ENCODE measurements at places on chromosomes 4 and X. TPM values are rescaled to one million over a fixed set of nuclear protein-coding genes. Genes with fewer than 3 reads are reported as not detected.

Gene FAT4
- total RNA-seq = 3.8 TPM

DNA sequence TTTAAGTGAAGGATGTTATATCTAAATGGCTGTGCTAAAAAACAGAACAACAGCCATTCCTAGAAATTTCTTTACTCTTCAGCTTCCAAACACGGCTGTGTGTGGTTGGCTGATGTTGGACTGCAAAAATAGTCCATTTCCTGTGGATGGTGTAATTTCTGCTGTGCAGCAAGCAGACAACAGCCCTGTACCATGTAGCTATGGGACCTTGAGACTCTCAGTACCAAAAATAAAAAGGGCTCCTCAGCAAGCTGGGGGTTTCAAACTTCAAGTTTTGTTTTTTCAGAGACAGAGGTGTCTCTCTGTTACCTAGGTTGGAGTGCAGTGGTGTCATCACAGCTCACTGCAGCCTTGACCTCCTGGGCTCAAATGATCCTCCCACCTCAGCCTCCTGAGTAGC, 18.1 kb downstream of the CD40LG start:
- no peak overlapping the region for H3K27ac ChIP-seq
- H3K4me3 ChIP-seq = no peak overlapping the region
- no peaks in the 10 kb centered on the region for H3K27me3 ChIP-seq
- H3K4me1 ChIP-seq = no peaks in the 10 kb centered on the region

DNA sequence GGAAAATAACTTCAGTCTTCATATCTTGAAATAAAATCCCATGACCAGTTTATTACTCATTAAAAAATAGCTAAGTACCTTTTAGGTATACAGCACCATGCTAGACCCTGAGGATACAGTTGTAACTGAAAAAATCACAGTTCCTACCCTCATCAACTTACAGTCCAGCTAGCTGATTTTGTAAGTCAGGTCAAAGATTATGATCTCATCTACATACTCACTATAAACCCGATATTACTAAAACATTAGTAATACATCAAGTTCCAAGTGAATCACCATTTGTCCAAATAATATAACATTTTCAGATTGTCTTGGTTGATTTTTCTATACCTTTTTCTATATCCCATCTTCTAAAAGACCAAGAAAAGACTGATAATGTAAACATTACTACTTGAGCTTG, 333.9 kb downstream of the INPP4B start:
- H3K27me3 ChIP-seq = no peaks in the 10 kb centered on the region
- no peak overlapping the region for H3K27ac ChIP-seq
- no peak for DNase-seq
- no peaks in the 10 kb centered on the region for H3K36me3 ChIP-seq
- no peaks in the 10 kb centered on the region for H3K4me1 ChIP-seq

GRCh38 chrX:55758033-55758432, 40.5 kb downstream of the RRAGB start:
- DNase-seq = no peak
- H3K4me1 ChIP-seq = no peaks in the 10 kb centered on the region
- no peaks in the 10 kb centered on the region for H3K36me3 ChIP-seq

Gene ARHGEF38
- 0.29 TPM for total RNA-seq

DNA sequence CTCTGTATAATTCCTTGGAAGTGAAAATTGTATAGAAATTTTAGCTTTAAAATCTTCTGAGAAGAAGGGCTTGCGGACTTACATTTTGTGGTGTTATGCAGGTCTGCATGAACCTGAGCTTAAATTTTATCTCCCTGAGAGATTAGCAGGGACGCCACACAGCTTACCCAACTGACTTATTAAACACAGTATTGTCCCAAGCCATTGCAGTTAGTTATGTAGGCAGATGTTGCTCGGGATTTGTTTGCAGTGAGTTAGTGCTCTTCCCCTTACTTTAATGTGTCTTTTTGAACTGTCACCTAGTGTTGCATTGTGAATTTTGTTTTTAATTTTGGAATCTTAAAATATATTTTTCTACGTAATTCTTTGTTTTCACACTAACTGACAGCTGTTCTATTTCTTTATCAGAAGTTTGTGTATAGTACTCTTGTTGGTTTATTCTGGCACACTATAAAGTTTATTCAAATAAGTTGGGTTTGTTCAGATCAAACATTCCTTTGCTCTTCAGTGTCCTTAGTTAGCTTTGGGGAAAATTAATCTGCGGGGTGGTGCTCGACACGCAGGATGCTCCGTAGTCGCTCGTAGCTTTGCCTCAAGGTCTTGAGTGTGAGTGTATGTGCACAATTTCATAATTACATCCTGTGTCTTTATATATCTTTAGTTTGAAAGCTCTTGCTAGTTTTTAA, 145.4 kb downstream of the STIM2 start:
- peaks cover 16% of the 10 kb centered on the region for H3K4me1 ChIP-seq
- H3K4me3 ChIP-seq = no peak overlapping the region
- peak overlapping the region; percentile 23 for H3K27ac ChIP-seq
- no peak for DNase-seq
- peaks cover 6% of the 10 kb centered on the region for H3K36me3 ChIP-seq

Gene ADH7
- total RNA-seq = 330 TPM

GRCh38 chr4:121199742-121200561, 35.8 kb upstream of the TNIP3 start:
- H3K4me3 ChIP-seq = no peak overlapping the region
- no peaks in the 10 kb centered on the region for H3K27me3 ChIP-seq
- DNase-seq = no peak
- no peaks in the 10 kb centered on the region for H3K4me1 ChIP-seq

Gene NAA11
- total RNA-seq = not detected
